ENCODE measurements at places on chromosomes 4 and X.

DNA sequence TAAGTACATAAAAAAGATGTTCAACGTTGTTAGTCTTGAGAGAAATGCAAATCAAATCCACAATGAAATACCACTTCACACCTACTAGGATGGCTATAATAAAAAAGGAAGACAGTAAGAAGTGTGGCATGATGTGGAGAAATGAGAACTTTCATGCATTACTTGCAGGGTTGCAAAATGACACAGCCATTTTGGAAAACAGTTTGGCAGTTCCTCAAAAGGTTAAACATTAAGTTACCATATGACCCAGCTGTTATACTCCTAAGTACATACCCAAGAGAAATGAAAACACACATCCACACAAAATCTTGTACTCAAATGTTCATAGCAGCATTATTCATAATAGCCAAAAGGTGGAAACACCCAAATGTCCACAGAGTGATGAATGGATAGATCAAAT is 25.8 kb upstream of the LIMCH1 start:
- no peak for DNase-seq

DNA sequence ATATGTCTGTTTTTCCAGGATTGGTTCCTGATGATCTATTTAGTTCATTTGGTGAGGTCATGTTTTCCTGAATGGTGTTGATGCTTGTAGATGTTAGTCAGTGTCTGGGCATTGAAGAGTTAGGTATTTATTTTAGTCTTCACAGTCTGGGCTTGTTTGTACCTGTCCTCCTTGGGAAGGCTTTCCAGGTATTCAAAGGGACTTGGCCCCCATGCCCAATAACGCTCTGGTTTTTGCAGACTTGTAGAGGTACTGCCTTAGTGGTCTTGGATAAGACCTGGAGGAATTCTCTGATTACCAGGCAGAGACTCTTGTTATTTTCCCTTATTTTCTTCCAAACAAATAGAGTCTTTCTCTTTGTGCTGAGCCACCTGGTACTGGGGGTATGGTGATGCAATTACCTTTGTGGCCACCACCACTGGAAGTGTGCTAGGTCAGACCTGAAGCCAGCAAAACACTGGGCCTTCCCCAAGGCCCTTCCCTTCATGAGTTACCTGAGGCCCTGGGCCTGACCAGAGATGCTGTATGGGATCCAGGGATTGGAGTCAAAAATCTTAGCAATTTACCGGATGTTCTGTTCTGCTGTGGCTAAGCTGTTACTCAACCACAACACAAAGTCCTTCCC is 63.3 kb upstream of the RXFP1 start:
- no peak for DNase-seq

DNA sequence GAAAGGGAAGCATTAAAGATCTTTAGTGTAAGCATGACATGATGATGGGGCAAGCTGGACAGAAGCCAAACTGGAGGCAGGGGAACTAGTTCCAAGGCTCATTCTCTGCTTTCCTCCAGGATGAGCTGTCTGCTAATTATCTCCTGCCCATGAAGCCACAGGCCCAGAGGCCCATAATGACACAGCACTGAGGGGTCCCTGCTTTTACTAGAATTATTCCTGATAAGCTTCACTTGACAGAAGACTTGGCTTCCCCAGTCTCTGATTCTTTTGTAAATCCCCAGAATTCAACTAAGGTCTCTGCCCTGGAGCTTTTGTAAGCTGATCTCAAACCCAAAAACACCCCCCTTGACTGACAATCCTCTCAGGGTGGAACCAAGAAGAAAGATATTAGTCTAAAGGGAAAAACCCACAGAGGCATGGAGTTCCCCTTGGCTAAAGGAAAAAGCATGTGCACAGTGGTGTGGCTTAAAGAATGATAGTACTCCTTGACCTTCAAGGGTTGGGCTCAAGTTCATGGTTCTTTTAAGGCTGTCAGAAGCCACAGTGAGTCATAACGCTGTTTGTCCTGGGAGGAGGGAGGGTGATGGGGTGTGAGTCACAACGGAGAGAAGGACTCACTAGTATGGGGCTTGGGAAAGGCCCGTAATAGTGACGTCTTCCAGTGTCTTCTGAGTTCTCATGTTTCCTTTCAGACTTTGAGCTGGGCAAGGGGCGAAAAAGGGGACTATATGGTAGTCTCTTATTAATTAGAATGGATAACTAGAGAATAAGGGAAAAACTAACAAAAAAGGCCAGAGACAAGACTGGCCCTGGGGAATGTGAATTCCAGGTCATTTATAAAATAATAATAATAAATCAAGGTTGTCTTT is 146.0 kb upstream of the CPEB2 start:
- no peak for DNase-seq

GRCh38 chr4:38751341-38752010 is 31.3 kb downstream of the TLR10 start:
- no peak for DNase-seq

- DNase-seq = no peak
Observed at GRCh38 chr4:118141240-118141639, 107.0 kb downstream of the NDST3 start.

GRCh38 chr4:4387531-4388310 is 819 bp downstream of the NSG1 start:
- DNase-seq = no peak

DNA sequence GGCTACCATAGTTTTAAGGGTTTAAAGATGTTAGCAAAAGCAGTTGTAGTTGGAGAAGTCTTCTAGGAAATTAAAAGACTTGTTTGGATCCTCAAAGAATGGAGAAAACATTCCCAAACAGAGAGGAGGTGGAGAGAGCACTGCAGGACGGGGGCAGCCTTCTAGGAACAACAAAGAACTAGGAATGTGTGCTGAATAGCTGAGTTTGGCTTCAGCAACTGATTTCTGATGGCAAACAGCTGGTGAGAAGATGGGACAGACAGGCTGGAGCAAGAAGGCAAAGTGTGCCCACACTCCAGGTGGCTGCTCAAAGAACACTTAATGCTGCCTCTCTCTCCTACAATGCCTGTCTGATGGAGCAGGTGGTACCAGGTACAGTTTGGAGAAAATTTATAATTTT is 1331.1 kb downstream of the ADGRL3 start:
- no peak for DNase-seq
